Mucosa of gallbladder (tissue), 1 donor: ENCODE measurements at places on chromosomes 1 and 21. TPM values are rescaled to one million over a fixed set of nuclear protein-coding genes. Genes with fewer than 3 reads are reported as not detected.

GRCh38 chr1:38187552-38187951 lies 141.0 kb upstream of the POU3F1 start:
- DNase-seq: no peak

GRCh38 chr1:190452272-190452848 lies 25.3 kb downstream of the BRINP3 start:
- DNase-seq: no peak

DNA sequence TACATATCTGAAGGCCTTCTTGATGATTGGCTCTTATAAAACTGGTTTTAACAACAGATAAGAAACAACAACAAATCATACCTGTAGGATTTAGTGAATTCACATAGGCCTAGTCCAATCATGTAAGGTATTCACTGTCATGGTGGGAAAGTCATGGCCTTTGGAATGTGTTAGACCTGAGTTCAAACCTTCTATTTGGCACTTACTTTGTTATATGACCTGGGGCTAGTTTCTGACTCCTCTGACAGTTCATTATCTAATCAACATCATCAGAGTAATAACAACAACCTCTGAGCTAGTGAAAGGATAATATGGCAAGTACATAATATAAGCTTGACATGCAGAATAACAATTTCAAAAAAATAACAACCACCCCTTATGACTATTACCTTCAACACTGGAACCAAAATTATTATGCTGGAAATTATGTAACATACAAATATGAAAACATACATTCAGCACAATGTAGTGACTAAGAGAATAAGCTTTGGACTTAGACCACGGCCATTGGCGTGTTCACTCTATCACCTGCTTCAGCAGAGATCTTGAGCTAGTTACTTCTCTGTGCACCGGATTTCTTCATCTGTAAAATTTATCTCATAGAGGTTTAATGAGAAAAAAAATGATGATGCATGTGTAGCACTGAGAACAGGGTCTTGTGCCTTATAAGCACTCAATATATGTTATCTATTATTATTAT lies 597.6 kb downstream of the LMO4 start:
- DNase-seq: no peak

GRCh38 chr21:41504030-41504429 lies 3.9 kb downstream of the TMPRSS2 start:
- DNase-seq: no peak

DNA sequence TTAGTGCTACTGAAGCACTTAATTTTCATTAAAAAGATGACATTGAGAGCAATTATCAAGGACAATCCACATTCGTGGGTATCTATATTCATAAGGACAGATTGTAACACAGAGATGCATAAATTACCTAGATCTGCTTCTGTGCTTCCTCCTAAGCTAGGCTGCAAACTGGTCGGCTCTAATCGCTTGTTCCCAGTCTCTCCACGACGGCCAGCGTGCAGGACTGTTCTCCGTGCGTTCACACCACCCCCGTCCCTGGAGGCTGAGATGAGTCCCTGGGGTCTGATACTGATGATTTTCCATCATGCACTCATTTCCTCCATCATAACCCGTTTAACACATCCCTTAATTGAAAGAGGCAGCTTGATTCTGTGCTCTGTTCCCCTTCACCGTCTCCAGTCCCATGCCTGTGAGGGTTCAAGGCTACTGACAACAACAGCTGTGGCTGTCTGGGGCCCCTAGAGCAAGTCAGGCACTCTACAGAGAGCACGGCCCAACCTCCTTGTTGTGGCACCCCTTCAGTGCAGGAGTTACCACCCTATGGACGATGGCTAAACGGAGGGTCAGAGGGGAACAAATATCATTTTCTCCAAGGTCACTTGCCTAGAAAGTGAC lies 469.6 kb downstream of the NPHP4 start:
- no peak for DNase-seq

- DNase-seq: no peak
These were observed 206.1 kb downstream of the BACH1 start for GRCh38 chr21:29504751-29505321.

DNA sequence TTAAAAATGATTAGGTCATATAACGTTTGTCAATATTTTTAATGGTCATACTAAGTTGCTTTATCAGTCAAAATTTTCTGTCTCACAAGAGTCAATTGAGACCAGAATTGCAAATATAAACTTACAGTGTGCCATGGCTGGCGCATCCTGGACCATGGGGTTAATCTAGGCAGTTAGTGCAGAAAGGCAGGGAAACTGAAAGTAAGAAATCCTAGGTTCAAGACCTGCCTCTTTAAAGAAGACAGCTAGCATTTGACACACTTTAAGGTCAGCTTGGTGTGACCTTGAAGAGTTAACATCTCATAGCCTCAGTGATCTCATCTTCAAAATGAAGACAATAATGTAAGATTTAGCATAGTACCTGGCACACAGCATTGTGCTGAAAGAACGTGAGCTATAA lies 210.0 kb upstream of the DAB1 start:
- DNase-seq: no peak

- DNase-seq: no peak
These were observed 25.7 kb downstream of the DNAJC11 start for GRCh38 chr1:6675941-6676340.

- DNase-seq: no peak
These were observed 1.2 kb upstream of the ADPRS start for GRCh38 chr1:36087233-36088123.

- no peak for DNase-seq
These were observed 205.7 kb upstream of the SAMSN1 start for GRCh38 chr21:14751602-14752344.

- no peak for DNase-seq
These were observed 696.0 kb upstream of the CHRM3 start for GRCh38 chr1:238690415-238690814.

- DNase-seq: peak; percentile 76
These were observed 1.3 kb downstream of the ABCG1 start for GRCh38 chr21:42220138-42220701.

DNA sequence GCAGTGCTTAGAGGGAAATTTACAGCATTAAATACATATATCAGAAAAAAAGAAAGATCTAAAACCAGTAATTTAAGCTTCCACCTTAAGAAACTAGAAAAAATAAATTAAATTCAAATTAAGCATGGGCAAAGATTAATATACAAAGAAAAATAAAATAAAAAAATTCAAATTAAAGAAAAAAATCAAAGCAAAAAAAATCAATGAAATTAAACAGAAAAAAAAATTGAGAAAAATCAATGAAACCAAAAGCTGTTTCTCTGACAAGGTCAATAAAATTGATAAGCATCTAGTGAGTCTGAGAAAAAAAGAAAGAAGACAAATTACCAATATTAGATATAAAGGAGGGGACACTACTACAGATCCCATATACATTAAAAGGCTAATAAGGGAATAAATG lies 26.0 kb downstream of the GNG12 start:
- DNase-seq: no peak

DNA sequence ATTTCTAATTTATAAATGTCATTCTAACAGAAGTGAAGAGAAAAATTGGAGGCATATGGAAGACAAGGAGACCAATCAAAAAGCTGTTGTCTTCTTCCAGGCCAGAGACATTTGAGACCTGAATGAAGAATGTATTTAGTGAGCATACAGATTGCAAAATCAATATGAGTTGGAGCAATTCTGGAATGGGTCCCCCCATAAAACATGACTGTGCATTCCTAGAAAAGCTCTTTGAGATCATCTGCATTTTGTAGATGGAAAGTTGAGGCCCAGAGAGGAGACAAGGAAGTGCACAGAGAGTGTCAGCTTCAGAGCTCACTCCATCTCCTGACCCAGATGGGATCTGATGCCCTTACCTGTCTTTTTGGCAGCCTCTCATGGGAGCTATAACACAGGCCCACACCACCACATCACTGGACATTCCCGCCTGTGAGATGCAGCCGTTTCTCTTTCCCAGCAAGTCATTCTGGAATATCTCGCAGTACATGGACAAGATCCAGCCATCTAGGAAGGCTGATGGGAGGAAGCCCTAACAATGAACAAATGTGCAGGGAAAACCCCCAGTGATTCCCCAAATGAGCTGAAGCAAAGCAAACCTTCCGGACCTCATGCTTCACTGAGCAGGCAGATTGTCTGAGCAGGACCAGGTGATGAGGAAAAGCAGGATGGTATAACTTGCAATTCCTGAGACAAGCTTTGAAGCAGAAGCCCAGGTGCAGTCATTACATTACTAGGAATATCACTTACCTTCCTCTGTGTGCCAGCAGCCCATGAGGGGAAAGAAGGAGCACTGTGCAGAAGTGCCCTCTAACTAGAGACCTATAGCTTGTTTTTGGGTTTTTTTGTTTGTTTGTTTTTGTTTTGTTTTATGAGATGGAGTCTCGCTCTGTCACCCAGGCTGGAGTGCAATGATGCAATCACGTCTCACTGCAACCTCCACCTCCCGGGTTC lies 445.6 kb downstream of the PLPP3 start:
- no peak for DNase-seq

DNA sequence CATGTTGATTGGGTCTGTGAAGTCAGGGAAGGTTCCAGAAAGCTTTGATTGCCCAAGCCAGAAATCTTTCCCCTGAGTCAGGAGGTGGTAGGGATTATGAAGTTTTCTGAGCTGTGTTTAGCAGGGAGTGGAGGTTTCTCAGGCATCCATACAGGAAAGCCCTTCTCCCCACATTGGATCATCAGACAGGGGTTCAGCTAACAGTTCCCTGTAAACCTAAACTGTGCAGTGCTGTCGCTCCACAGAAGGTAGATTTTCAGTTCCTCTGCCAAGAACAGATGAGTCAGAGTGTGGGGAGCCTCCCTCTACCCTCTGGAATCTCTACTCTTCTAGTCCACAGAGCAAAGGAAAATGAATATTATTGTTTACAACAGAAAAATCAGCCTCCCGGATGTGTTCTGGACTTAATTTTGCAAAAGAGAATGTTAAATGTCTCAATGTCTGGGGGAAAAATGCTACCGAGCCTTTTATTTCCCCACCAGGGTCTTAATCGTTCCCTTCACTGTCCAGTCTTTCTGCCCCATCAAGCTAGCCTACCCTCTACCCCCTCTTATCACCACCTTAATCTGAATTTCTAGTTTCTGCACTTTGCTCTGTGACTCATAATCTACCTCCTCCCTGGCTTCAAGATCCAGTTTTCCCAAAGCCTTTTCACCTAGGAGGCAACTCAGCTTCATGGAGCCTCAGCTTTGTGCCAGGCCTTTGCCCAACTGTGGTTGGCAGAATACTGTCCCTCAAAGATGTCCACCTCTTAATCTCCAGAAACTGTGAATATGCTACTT lies 355.6 kb downstream of the PRDM2 start:
- DNase-seq: peak; percentile 49

GRCh38 chr1:18549906-18550305 lies 69.2 kb downstream of the KLHDC7A start:
- DNase-seq: no peak

GRCh38 chr1:25875154-25875855 lies at the start of gene PAQR7:
Gene PAQR7, minus strand, starts transcription at chr1:25875708. Its CDS starts 11,869 bp downstream, at chr1:25863839.
- peak; percentile 80 for DNase-seq

DNA sequence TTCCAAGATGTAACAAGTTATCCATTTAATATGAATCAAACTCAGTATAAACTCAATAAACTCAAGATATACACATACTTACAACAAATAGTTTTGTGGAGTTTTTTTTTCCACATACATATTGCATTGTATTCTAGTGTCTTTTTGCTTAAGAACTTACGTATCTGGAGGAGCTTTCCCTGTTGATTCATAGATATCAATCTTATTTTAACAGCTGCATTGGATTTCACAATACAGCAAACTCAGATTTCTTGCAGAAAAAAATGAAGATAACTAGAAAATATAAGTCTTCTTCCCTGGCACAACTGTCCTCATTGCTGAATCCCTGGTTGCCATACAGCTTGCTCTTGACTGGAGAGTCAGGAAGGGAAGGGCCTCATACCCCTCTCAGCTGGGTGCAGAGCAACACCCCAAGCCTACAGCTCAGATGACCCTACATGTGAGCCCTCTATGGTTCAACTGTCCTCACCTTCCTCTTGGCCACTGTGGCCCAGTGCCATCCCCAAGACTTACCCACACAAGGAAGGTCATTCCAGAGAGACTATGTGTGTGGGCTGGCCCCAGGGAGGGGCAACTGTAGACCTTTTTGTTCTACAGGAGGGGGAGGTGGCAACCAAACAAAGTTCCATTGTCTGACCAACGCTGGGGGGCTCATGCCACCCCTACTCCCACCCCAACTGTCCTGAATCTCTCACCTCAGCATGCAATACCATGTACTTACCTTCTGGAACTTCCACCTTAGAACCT lies 1.7 kb downstream of the MPZ start:
- no peak for DNase-seq

- DNase-seq: no peak
These were observed 114.8 kb upstream of the USP24 start for GRCh38 chr1:55329808-55330432.

The RNU1-3 gene
- 1,358 TPM for total RNA-seq

The MX2 gene
- 18.1 TPM for total RNA-seq

The ORC1 gene
- 0.66 TPM for total RNA-seq

The UBL4B gene
- not detected for total RNA-seq

The ZNF648 gene
- total RNA-seq: not detected

The SPRR1A gene
- total RNA-seq: not detected

The LCE6A gene
- total RNA-seq: not detected

The C8B gene
- total RNA-seq: 1.9 TPM

The HOOK1 gene
- 29.5 TPM for total RNA-seq

The EFNA1 gene
- 100.0 TPM for total RNA-seq

The GUK1 gene
- total RNA-seq: 235 TPM

The DMRTA2 gene
- not detected for total RNA-seq

The MT1HL1 gene
- total RNA-seq: not detected

The KRTAP19-6 gene
- total RNA-seq: not detected

The ABCA4 gene
- total RNA-seq: 0.26 TPM
